ENCODE measurements at places on chromosomes 3 and 15. TPM values are rescaled to one million over a fixed set of nuclear protein-coding genes. Genes with fewer than 3 reads are reported as not detected.

- no peak for DNase-seq
These were observed 44.6 kb downstream of the GLDN start for GRCh38 chr15:51386029-51386428.

DNA sequence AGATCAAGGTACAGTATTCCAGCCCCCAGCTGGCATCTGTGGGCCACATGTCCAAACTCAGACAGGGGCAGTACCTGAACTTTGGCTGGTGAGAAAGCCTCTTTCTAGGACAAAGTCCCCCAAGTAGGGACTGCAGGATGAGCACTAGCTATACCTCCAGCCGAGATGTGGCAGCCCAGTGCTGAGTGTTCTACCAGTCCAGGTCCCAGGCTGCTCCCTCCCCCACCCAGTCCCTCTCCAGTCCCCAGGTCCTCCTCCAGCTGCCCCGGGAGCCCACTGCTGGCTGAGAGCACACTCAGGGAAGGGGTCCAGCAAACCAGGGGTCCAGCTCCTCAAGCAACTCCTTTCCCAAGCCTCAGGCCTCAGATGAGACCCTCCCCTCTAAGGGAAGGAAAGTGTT, 1.5 kb downstream of the SLC26A6 start:
- DNase-seq = no peak

DNA sequence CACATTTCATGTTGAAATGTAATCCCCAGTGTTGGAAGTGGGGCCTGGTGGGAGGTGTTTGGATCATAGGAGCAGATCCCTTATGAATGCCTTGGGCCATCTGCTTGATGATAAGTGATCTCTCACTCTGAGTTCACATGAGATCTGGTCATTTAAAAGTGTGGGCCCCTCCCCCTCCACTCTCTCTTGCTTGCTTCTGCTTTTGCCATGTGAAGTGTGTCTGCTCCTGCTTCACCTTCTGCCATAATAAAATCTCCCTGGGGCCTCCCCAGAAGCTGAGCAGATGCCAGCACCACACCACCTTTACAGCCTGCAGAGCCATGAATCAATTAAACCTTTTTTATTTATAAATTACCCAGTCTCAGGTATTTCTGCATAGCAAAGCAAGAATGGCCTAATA, 14.2 kb upstream of the CD200R1L start:
- DNase-seq = no peak

DNA sequence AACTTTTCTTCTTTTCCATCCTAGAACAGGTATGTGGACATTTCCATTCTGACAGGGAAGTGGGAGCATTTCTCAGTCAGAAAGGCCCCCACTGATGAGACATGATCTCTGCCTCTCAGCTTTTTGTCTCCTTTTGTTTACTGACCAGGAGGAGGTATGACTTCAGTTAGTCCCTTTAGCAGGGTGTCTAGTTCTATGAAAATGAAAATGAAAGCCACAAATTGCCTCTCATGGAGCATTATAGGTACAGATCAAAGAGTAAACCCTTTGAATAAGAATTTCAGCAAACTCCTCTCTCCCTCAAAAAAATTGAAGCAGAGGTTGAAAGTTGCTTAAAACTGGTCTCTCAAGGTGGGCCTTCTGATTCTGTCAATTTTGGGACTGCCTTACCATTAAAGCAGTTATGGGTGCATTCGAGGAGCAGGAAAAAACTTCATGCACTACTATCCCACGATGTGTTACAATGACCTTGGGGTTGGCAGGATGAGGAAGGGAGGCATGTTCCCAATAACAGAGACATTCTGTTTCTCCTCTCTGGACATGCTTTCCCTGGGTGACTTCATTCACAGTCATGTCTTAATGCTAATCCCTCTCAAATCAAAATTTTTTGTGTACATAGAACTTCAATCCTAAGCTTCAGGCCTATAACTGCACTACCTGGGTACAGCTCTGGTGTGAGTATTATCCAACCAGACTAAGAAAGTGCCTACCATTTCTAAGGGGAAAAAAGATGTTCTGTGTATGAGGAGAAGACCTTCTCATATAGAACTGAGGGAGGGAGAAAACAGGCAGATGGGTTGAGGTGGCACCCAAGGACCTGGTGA, 50.6 kb upstream of the TBC1D23 start:
- DNase-seq = no peak

DNA sequence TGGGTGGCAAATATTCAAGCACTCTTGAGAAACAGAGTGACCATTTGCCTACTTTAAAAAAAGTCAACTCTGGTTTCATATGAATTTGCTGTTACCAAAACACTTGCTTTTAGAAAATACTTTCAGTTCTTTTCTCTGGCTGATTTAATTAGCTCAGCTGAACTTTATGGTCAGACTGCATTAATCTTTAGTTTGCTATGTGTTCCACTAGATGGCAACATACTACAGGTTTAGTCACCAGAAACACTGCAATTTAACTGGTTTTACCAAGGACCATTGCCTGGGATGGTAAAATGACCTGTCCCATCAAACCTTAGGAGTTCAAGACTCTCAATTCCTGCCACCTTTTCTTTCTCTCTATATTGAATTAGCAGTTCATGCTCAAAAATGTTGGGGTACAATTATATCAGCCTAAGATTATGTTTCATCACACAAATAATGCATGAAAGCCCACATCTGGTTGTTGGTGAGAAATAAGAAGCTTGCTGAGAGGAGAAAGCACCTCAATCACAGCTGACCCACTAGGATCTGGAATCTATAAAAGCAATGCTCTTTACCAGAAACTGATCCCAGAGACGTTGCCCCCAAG, 14.2 kb downstream of the EIF4E3 start:
- peak; percentile 21 for DNase-seq

GRCh38 chr3:153295901-153296300, 133.9 kb downstream of the RAP2B start:
- no peak for DNase-seq

DNA sequence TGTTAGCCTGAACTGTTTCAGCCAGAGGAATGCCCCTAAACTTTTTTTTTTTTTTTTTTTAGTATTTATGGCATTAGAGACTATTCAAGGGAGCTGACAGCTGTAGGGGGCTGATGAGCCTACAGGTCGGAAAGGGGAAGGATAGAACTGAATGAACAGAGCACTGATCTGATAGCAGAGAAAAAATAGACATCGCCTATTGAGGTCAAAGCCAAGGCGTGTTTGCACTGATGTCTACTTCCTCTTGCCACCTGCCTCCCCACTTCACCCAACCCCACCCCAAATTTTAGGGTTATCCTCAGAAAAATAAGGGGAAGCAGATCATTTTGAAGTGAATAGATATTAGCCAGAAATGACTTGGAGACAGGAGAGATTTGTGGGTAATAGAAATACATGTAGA, 3.0 kb upstream of the ZMAT3 start:
- no peak for DNase-seq

GRCh38 chr15:60371175-60372051, 26.4 kb downstream of the ANXA2 start:
- DNase-seq = peak; percentile 97

DNA sequence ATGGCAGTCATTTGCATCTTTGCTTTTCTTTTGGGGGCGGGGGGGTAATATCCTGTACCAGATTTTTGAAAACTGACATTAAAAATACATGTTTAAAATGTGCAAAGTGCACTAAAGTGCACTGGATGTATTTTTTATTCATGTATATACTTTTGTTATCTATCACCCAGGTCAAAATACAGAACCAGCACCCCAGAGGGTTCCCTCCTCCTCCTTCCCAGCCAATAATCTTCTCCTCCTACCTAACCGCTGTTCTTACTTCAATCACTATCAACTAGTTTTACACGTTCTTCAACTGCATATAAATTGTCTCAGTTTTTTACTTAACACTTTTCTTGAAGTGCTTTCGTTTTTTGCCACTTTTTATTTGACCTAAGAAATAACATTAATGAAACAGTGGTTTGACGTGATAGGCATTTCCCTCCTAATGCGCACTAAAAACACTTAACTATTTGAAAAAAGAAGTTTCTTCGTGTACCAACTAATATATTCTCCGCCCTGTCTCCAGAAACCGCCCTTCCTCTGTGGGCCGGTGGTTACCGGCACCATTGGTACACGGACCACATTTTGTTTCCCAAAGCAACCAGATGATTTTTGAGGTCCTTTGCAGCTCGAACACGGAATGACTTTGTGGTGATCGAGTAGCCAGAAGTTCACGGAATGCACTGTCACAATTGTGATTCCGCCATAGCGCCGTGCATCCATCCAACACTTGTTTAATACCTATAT, 836 bp upstream of the AKAP13 start:
- no peak for DNase-seq

GRCh38 chr3:86938416-86939105, 52.4 kb downstream of the VGLL3 start:
- no peak for DNase-seq

CD80 gene
- total RNA-seq = not detected

COX5A gene
- 307 TPM for total RNA-seq

RGMA gene
- total RNA-seq = 5.5 TPM

DNA sequence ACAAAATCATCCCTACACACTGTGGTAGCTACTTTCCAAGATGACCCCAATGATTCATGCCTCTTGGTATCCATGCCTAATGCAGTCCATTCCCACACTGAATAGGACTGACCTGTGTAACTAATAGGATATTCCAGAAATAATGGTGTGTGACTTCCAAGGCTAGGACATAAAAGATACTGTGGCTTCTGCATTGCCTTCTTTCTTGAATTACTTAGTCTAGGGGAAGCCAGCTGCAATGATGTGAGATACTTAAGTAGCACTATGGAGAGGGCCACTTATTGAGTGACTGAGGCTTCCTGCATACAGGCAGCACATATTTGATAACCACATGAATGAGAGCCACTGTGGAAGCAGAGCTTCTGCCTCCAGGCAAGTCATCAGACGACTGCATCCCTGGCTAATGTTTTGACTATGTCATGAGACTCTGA, 50.1 kb downstream of the NR1I2 start:
- no peak for DNase-seq

DNA sequence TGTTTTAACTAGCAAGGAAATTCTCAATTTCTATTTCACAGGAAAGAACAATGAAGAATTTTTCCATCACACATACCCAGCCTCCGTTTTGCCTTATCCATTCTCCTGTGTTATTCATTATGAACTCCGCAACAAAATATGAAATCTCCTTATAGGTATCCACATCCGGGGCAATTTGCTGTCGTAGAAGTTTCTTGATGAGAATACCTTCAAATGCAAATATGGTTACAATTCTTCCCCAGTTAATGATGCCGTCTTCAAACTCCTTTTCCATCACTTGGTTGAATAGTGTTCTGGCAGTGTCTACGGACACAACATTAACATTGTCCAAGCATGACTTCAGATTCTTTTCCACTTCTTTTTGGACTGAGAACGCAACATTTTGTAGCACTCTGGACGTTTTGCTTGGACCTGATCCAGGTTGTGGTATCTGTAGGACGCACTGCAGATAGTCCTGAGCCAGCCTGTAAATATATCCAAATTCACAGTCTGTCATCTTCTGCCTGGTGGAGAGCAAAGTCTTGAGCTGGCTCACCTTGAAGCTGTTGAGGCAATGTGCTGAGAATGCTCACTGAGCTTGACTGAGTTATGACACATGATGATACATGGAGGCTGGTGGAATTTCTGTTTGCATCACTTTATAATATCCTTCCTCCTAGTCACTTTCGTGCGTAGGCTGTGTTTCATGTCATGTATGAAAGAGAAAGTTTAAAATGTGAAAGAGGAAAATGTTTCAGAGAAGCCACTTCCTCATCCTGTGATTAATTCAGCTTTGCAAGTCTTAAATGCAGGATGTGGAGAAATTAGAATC, at the start of gene BCL2A1:
BCL2A1 (minus strand) TSS at position 573 of the 811 bp plus-strand sequence; CDS start at position 496, 77 bp downstream.
- DNase-seq = no peak

DNA sequence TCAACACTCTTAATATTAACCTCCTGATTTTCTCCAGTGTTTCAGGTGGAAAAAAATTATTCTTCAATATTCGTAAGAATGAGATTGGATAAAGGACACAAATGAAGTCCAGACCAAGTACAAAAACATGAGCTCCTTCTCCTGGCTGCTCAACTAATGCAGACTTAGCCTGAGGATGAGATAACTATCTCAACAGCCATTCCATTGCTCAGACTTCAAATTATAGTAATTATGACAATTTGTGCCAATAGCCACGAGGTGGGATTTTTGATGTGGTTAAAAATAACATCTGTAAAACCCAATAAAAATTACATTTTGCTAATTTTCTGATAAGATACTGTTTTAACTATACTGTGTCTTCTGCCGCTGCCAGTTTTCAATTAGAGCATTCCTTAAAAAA, 323.6 kb downstream of the SOX2 start:
- no peak for DNase-seq

DNA sequence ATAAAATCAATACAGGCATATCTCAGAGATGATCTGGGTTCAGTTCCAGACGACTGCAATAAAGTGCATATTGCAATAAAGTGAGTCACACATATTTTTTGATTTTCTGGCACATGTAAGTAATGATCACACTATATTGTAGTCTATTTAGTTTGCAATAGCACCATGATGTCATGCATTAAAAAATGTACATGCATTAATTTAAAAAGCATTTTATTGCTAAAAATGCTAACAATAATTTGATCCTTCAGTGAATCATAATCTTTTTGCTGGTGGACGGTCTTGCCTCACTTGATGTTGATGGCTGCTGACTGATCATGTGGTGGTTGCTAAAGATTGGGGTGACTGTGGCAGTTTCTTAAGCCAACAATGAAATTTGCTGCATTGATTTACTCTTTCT, 511.1 kb downstream of the OTOL1 start:
- no peak for DNase-seq

DNA sequence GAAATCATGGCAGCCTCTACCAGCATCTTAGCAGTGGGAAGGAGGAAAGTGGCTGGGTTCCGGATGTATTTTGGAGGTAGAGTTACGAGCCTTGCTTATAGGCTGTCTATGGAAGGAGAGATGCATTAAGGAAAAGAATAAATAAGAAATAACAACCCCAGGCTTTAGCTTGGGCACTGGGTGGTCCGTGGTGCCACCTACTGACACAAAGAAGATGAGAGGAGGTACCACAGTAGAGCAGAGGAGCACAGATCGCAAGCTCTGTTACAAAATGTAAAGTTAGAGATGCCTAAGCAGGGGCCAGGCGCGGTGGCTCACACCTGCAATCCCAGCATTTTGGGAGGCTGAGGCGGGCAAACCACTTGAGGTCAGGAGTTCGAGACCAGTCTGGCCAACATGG, 74.8 kb downstream of the TMEM39A start:
- no peak for DNase-seq

SLC12A1 gene
- not detected for total RNA-seq

DNA sequence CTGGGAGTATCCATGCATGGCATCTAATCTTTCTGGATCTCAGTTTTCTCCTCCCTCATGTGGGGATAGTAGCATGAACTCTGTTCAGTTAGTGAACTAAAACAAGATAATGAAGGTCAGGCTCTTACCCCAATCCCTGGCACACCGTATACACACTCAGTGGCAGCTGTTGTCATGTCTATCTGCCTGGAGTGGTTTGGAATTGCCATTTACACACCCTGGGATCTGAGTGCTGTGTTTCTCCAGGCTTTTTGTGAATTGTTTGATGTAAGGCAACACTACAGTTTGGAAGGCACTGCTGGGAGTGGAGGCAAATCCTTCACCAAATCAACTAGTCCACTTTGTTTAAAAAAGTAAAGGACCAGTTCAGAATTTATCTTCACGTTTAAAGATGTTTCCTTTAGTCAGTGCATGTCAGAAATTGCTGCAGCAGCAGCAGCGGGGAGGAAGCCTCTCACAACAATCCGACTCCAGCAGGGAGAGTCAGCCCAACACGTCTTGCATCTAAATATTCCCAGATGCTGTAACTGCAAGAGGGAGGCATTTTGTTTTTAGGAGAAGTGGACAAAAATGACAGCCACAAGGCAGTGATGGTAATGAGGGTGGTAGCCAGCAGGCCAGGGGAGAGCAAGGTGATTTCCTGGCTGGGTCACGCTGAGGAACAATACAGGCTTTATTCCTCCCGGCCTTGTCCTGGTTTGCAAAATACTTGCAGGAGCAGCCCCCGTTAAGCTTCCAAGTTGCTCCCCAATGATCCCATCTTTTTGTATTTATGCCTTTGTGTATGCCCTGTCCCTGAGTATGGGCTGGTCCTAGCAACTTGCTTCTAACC, 128.5 kb upstream of the LRIG1 start:
- no peak for DNase-seq

Measured in HCT116 (cell line).